ENCODE measurements at places on chromosomes 1 and 21.
A peak's percentile ranks its signal among the peaks of the same experiment; 100 is the strongest.

DNA sequence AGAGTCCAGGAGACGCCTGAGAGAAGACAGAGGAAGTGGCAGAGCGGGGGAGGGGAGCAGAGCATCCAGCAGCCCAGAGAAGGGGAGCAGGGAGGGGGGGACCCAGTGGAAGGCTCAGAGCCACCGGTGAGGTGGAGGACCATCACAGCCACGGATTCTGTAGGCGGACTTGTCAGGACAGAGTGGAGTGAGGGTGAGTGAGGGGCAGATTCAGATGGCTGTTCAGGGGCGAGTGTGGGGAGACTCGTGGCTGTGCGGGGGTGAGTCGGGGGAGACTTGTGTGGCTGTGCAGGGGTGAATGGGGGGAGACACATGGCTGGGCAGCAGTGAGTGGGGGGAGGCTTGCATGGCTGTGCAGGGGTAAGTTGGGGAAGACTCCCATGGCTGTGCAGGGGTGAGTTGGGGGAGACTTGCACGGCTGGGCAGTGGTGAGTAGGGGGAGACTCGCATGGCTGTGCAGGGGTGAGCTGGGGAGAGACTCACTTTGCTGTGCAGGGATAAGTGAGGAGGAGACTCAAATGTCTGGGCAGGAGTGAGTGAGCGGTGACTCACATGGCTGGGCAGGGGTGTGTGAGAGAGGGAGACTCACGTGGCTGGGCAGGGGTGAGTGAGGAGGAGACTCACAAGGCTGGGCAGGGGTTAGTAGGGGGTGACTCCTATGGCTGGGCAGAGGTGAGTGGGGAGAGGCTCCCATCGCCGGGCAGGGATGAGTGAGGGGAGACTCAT is 56.8 kb upstream of the ABCG1 start:
- peak; percentile 73 for DNase-seq

GRCh38 chr1:216448011-216448510 is 24.8 kb upstream of the USH2A start:
- DNase-seq = no peak

DNA sequence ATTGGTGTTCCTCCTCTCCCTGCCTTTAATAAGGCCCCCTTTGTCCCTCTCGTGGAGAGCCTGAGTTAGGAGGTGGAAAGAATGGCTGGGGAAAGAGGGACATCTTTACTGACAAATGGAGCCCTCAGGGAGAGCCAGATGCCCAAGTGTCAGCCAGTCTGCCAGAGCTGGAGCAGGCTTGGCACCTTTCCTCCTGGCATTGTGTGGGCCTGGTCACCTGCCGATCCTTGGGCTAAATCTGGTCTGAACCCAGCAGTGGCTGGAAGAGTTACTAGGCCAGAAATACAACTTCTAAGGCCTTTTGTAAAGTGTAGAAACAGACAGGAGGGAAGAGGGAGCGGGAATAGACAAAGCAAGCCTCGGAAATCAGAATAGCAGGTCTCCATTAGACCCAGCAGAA is 24.9 kb downstream of the VANGL1 start:
- DNase-seq = no peak

DNA sequence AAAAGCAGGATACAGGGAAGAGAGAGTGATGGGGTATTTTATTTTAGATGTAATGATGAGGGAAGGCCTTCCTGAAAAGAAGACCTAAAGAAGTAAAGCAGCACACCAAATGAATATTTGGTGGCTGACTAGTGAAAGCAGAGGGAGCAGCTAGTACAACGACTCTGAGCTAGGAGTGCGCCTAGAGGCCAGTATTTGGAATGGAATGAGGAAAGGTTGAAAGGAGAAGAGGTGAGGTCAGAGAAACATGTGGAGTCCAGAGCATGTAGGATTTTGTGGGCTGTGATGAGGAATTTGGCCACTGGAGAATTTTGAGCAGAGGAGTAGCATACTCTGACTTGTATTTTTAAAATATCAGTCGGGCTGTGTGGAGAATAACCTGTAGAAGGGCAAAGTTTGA is 11.8 kb upstream of the RPL5 start:
- DNase-seq = no peak

DNA sequence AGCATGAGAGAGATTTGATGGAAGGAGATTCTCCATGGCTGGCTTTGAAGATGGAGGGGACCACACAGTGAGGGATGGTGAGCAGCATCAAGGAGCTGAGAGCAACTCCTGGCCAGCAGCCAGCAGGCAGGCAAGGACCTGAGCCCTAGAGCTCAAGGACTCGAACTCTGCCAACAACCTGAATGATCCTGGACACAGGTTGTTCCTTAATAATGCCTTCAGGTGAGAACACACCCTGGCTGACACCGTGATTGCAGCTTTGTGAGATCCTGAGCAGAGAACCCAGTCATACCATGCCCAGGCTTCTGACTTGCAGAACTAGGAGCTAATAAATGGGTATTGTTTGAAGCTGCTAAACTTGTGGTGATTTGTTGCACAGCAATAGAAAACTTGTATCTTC is 183.1 kb downstream of the LMX1A start:
- no peak for DNase-seq

GRCh38 chr1:92366040-92366395 is 67.2 kb downstream of the RPAP2 start:
- no peak for DNase-seq

DNA sequence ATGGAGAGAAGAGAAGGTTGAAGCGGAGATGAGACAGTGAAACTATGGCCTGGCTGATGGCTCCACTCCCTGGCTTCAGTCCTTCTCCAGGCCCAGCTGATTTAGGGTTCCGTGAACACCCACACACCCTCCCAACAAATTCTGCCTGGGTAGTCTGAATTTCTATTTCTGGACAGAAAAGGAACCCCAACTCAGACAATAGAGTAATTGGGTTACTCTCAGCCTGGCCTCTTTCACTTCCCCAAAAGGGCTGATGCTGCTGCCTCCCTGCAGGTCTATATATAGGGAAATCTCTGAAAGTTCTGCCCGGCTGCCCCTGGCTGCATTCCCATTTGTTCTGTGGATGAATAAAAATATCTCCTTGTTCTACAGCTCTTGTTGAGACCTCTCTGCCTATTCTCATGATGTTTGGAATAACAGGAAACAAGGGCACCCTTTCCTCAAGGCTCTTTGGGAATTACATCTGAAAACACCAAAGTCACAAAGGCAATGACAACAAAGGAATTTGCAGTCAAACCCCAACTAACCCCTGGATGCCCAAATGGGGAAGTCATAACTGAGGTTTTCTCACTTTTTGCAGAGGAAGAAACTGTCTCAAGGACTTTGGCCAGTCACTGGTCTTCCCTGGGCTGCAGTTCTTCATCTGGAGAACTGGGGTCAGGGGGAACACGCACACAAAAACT is 11.4 kb upstream of the ZSCAN20 start:
- no peak for DNase-seq

- no peak for DNase-seq
These were observed 8.7 kb downstream of the IFNLR1 start for GRCh38 chr1:24178407-24178806.

DNA sequence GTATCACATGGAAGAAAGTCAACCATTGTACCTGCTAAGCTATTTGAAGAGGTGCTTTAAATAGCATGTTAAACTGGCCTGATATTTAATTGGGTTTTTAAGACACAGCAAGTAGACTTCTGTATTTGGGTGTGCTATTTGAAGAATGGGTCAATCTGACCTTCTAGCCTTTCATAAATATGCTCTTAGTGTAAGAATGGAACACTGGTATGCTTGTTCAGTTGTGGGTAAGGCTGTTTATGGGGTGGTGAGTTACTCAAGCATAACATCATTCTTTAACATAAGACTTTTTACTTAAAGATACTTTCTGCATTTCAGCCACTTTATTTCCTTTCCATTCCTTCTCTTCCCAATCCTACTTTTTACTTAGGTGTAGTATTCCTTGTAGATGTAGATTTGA is 21.4 kb downstream of the AHCYL1 start:
- DNase-seq = no peak

DNA sequence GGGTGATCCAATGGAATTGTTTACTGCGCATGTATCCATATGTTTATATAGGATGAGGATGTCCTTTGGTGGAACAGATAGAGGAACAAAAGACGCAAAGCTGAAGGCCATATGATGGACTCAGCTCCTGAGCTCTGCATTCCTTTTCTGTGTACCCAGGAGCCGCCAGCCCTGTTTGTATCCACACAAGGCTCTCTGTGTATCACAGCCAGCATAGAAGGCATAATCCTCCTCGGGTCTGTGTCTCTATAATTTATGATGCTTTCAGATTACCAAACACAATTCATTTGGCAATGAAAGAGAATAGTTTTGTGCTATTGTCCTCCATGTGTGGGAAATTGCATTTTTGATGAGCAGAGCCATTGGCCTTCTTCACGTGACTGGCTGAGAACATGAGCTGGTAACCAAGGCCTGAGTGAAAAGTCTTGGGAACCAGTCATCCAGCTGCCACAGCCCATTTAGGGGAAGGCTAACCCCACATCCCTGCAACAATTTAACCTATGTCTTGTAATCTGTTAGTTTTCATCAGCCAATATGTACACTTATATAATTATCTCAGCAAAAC is 119.2 kb downstream of the PBX1 start:
- DNase-seq = no peak

GRCh38 chr21:46474382-46474781 is 15.7 kb downstream of the DIP2A start:
- DNase-seq = no peak

- DNase-seq = no peak
These were observed 150.6 kb downstream of the MRPL39 start for GRCh38 chr21:25456672-25457071.

DNA sequence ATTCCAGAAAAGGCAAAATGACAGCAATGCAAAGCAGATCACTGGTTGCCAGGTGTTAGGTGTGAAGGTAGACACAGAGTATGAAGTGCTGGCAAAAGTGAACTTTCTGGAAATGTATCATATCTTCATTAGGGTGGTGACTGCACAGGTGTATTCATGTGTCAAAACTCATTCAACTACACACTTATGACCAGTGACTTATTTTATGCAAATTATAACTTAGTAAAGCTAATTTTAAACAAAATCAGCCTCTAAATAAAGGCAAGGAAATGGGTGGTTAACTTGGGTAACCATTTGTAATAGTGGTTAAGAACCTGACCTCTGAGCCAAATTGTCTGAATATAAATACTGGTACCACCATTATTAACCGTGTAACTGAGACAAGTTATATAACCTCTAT is 7.4 kb downstream of the COP1 start:
- DNase-seq = no peak

DNA sequence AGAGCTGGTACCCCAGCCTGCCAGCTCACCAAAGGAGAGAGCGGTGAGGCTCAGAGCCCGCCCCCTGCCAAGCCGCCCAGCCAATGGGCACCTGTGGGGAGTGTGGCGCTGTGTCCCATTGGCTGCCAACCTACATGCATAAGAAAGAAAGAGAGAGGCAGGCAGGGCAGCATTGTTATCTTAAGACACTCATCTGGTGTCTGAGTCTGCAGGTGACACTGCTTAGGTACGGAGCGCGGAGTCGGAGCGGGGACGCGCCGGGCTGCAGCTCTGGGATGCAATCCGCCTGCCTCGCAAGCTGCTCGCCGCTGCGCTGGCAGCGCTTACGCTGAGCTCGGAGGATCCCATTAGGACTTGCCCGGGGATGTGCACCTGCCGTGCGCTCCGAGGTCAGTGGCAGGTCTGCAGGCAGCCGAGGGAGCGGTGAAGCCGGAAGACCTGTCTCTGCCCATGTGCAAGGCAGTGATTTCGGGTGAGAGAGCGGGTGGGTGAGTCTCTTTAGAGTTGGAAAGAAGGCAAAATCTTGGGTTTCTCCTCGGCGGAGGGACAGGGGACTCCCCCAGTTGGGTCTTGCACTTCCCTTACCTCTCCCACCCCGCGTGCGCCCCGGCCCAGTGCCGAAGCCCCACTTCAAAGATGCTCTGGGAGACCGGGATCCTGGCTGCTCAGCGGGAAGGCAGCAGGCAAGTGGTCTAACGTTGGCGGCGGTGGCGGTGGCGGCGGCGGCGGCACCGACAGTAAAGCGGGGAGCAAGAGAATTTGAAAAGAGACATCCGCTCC is at the start of gene BRINP2:
Gene BRINP2 (plus strand): TSS at position 203 of the 780 bp plus-strand sequence. CDS start 58,919 bp downstream, outside the sequence.
- no peak for DNase-seq

- DNase-seq = no peak
These were observed 12.3 kb downstream of the STXBP3 start for GRCh38 chr1:108758796-108759195.

DNA sequence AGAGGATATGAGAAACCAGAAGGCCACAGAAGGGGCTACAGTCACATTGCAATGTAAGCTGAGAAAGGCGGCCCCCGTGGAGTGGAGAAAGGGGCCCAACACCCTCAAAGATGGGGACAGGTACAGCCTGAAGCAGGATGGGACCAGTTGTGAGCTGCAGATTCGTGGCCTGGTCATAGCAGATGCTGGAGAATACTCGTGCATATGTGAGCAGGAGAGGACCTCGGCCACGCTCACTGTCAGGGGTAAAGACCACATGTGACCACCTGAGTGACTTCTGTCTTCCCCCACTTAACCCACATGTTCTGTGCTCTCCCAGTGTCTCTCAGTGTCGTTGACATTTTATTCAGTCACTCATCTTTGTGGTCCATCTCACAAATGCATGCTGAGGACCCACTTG is 92.1 kb downstream of the OBSCN start:
- DNase-seq = no peak

- no peak for DNase-seq
These were observed 36.7 kb downstream of the RRP1 start for GRCh38 chr21:43825936-43826622.

GRCh38 chr1:181607524-181607923 is 124.2 kb downstream of the CACNA1E start:
- no peak for DNase-seq

GRCh38 chr1:183477986-183478781 is 5.9 kb downstream of the SMG7 start:
- DNase-seq = no peak

DNA sequence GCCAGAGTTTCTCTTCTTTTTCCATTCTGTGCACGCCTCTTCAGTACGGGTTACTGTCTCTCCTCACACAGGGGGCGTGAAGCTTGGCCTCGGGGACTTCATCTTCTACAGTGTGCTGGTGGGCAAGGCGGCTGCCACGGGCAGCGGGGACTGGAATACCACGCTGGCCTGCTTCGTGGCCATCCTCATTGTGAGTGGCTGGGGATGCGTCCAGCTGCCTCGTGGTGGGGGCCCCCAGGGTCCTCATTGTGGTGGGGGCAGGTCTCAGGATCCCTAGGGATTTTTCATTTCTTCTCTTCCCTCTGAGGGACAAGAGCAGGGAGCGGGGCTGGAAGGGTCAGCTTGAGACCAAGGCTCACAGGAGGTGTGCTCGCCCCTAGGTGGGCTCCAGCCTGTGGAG is 23.5 kb downstream of the PSEN2 start:
- DNase-seq = no peak

- no peak for DNase-seq
These were observed 29.6 kb downstream of the DUSP10 start for GRCh38 chr1:221712198-221712684.

DNA sequence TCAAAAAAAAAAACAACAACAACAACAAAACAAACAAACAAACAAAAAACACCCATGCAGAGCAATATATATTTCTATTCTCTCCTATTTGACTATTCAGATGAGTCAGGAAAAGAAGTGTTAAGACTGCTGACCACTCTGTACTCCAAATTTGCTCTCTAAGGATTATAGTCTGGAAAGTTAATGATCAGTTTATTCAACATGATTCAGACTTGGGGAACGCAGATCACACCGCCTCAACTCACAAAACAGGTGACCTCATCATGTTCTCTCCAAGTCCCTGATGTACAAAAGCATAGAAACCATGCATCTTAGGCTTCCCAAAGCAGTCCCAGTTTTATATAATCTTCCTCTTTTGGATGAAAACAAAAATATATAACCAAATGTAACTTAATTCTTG is 51.9 kb upstream of the PRRC2C start:
- DNase-seq = no peak

All from CMK (cell line).